ENCODE measurements at places on chromosomes 16 and 17. TPM values are rescaled to one million over a fixed set of nuclear protein-coding genes. Genes with fewer than 3 reads are reported as not detected.

DNA sequence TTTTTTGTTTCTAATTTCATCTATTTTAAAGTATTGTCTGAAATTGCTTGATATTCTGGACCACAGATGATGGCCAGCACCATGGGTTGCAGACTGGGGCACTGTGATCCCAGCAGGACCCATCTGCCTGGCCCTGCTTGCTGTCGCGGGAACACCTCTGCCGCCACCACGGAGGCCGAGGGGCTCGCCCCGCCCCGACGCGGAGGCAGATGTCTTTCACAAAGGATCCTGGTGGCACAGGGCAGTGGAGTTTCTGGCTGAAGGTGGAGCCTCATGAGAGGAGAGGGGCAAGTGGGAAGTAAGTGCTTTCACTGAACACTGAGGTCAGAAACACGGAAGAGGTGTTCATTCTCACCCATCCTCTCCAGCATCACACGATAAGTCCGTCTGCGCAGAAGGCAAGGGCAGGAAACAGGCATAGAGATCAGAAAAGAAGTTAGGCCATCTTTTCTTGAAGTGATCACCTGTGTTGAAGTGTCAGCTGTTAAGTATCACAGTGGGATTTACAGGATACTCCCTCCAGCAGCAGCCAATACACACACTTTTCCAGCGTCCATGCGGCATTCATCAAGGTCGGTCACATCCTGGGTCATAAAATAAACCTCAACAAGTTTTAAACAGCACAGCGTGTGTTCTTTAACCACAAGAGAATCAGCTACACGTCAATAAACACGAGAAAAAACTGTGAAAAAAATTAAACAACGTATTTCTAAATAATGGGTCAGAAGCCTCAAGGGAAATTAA is 194.5 kb downstream of the RPTOR start:
- peak overlapping the region; percentile 71 for H3K27ac ChIP-seq
- peaks cover 57% of the 10 kb centered on the region for H3K4me1 ChIP-seq
- peaks cover 11% of the 10 kb centered on the region for H3K36me3 ChIP-seq
- H3K27me3 ChIP-seq = no peaks in the 10 kb centered on the region
- H3K4me3 ChIP-seq = peak overlapping the region; percentile 25

GRCh38 chr16:85333744-85334640 is 221.7 kb upstream of the CIBAR2 start:
- no peaks in the 10 kb centered on the region for H3K36me3 ChIP-seq
- no peak overlapping the region for H3K4me3 ChIP-seq
- DNase-seq = no peak
- H3K4me1 ChIP-seq = peaks cover 16% of the 10 kb centered on the region
- no peak overlapping the region for H3K27ac ChIP-seq

DNA sequence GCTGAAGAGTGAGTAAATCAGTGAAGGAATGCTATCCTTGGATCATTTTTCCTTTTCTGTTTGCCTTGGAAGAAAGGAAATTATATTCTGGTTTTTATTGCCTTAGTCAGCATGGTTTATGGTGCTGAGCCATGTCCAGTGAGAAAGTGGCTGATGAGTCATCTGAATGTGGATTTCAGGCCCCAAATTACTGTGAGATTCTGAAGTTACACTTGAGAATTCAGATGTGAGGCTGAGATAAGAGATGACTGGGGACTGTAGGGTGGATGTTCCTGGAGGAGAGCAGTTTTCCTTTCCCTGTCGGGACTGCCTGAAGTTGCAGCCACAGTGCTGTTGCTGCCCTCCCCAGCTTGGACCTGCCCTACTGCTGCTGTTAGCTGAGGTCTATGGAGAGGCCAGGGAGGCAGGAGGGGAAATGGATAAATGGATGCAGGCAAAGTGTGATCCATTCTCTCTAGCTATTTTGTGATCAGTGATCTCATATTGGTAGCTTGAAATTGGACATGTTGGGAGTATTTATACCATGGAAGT is 4.2 kb upstream of the MAP3K14 start:
- DNase-seq = no peak
- H3K4me1 ChIP-seq = peaks cover 13% of the 10 kb centered on the region
- H3K36me3 ChIP-seq = peaks cover 4% of the 10 kb centered on the region
- H3K27ac ChIP-seq = no peak overlapping the region
- no peak overlapping the region for H3K4me3 ChIP-seq

DNA sequence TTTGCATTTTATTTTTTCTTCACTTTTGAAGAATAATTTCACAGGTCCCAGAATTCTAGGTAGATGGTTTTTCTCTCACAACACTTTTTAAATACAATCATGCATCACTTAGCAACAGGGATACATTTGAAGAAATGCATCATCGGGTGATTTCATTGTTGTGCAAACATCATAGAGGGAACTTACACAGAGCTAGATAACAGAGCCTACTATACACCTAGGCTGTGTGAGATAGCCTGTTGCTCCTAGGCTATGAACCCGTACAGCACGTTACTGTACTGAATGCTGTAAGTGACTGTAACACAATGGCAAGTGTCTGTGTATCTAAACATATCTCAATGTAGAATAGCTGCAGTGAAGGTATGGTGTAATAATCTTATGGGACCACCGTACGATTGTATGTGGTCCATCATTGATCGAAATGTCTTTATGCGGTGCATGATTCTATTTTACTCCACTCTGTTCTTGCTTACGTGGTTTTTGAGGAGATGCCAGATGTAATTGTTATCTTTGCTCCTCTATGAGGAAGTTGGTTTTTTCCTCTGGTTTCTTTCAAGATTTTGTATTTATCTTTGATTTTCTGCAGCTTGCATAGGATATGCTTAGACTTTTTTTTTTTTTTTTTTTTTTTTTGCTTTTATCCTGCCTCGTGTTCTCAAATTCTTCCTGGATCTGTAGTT is 35.5 kb upstream of the TMEM92 start:
- no peaks in the 10 kb centered on the region for H3K36me3 ChIP-seq
- DNase-seq = no peak
- H3K27ac ChIP-seq = no peak overlapping the region
- no peaks in the 10 kb centered on the region for H3K4me1 ChIP-seq

- no peaks in the 10 kb centered on the region for H3K36me3 ChIP-seq
- DNase-seq = no peak
- H3K27me3 ChIP-seq = peaks cover 36% of the 10 kb centered on the region
These were observed 9.3 kb downstream of the CTRB2 start for GRCh38 chr16:75197522-75198134.

DNA sequence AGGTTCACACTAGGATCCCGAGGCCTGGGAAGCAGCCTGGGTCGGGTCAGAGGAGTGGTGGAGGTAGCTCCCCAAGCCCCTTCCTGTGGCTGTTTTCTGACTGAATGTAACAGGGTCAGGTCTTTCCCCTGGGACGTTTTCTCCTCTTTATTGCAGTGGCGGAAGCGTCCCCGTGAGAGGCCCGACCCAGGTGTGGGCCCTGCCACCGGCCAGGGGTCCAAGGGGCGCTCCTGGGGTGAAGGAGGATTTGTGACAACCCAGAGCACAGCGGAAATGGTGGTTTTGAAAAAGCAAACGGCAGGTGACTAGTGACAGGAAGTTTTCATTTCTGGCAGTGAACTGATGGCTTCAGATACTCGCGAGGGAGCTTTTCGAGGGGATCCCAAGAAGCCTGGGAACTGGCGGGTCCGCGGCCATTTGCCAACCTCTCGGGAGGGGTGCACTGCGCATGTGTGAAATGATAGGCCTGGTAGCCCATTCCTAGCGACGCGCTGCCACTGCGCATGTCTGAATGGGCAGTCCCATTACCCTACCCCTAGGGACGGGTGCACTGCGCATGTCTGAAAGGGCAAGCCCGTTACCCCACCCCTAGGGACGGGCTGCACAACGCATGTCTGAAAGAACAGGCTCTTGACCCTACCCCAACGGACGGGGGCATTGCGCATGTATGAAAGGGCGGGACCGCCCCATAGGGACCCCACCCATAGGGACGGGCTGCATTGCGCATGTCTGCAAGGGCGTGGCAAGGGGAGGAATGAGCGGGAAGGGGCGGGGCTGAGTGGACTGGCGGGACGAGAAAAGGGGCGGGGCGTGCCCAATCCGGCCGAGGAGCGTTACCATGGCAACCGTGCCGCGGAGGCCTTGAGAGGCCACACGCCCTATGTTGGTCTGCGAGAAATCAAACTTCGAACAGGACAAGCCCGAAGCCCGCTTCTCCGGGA is 1747.9 kb downstream of the TP53TG3F start:
- H3K27me3 ChIP-seq = no peaks in the 10 kb centered on the region
- no peak for DNase-seq
- H3K36me3 ChIP-seq = no peaks in the 10 kb centered on the region
- H3K4me1 ChIP-seq = no peaks in the 10 kb centered on the region

DNA sequence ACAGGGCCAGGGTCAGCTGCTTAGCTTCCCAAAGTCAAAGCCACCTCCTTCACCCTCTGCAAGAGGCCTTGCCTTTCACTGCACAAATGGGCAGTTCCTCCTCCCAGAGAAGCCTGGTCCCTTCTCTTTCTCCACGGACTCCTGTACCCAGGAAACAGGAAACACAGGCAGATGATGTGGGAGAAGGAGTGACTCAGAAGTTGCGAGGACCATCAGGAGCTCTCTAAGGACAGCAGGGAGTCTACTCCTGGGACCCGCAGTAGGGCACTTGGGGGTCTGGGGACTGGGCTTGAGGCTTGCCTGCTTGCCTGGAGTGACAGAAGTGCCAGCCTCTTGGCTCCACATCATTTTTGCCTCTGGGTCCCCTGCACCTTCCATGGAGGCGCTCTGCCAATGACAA is 47.4 kb upstream of the KSR1 start:
- H3K36me3 ChIP-seq = no peaks in the 10 kb centered on the region
- peaks cover 3% of the 10 kb centered on the region for H3K27me3 ChIP-seq
- H3K4me1 ChIP-seq = no peaks in the 10 kb centered on the region
- no peak overlapping the region for H3K4me3 ChIP-seq
- no peak for DNase-seq

DNA sequence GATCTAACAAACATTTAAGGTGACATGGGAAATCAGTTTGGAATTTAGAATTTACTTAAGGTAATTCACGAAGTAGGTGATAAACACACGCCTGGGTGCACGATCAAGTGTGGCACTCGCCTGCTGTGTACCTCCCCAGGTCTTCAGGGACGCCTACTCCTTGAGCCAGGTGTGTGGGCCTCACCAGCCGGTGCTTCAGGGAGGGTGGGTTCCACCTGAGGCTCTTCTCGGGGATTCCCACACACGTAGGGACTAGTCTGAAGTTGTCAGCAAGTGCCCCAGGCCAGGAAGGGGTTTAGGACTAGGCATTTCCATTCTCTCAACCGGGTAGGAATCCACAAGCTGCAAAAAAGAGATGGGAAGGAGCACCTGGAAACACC is 9.8 kb upstream of the NAT9 start:
- no peak overlapping the region for H3K27ac ChIP-seq
- peaks cover 19% of the 10 kb centered on the region for H3K36me3 ChIP-seq
- H3K27me3 ChIP-seq = no peaks in the 10 kb centered on the region

GRCh38 chr17:81832608-81833159 is 407 bp downstream of the MCRIP1 start:
- H3K4me1 ChIP-seq = peaks cover 25% of the 10 kb centered on the region
- peak overlapping the region; percentile 92 for H3K4me3 ChIP-seq
- peak overlapping the region; percentile 91 for H3K27ac ChIP-seq
- no peak for DNase-seq

DNA sequence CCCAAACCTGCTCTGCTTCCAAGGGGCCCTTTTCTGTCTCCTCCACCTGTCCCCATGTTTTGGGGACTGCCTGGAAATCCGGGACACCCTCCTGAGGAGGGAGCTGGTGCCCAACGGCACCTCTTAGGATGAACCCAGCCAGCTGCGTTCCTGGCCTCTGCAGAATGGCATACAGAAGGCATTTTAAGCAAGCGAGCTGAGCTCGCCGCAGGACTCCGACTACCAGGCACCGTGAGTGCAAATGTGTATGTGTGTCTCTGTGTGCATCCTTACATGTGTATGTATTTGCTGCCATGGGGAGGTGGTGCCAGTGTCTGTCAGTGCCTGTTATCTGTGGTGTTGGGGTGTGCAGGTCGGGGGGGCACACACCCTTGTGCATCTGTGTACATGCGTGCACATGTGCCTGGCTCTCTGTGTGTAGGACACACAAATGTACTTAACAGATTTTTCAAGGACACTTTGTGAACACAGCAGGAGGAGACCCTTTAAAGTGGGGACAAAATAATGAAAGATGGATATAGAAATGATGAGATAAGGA is 39.3 kb downstream of the ABAT start:
- H3K36me3 ChIP-seq = peaks cover 26% of the 10 kb centered on the region
- H3K27ac ChIP-seq = no peak overlapping the region
- DNase-seq = no peak
- peaks cover 6% of the 10 kb centered on the region for H3K4me1 ChIP-seq

DNA sequence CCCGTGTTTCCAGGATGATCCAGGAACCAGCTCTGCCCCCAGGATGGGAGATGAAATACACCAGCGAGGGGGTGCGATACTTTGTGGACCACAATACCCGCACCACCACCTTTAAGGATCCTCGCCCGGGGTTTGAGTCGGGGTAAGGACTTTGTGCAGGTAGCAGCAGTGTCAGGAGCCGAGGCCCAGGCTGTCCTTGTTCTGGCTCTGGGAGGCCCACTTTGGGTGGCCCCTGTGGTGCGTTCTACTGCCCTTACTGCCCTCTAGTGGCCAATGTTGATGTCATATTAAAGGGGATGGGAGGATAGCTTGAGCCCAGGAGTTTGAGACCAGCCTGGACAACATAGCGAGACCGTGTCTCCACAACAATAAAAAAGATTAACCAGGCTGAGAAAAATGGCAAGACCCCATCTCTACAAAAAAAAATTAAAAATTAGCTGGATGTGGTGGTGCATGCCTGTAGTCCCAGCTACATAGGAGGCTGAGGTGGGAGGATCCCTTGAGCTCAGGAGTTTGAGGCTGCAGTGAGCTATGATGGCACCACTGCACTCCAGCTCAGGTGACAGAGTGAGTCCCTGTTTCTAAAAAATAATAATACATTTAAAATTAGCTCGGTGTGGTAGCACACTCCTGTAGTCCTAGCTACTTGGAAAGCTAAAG is 20.9 kb upstream of the CLEC18A start:
- H3K27ac ChIP-seq = no peak overlapping the region
- no peaks in the 10 kb centered on the region for H3K4me1 ChIP-seq
- peak; percentile 27 for DNase-seq
- no peak overlapping the region for H3K4me3 ChIP-seq
- no peaks in the 10 kb centered on the region for H3K27me3 ChIP-seq
- H3K36me3 ChIP-seq = peaks cover 75% of the 10 kb centered on the region

- H3K4me1 ChIP-seq = peaks cover 42% of the 10 kb centered on the region
- no peaks in the 10 kb centered on the region for H3K27me3 ChIP-seq
- H3K4me3 ChIP-seq = no peak overlapping the region
- no peak overlapping the region for H3K27ac ChIP-seq
These were observed 14.9 kb downstream of the ITPRIPL2 start for GRCh38 chr16:19128454-19129200.

The ASPA gene
- total RNA-seq = not detected

The TPSG1 gene
- total RNA-seq = not detected

The CSF3 gene
- not detected for total RNA-seq

The FAM83G gene
- 13.9 TPM for total RNA-seq

The KRTAP2-1 gene
- total RNA-seq = not detected

The MYLK3 gene
- 0.55 TPM for total RNA-seq

The IL4R gene
- total RNA-seq = 202 TPM

The KRT20 gene
- total RNA-seq = not detected
